ENCODE measurements at places on chromosomes 12 and 14.

- DNase-seq, result no peak
Observed at GRCh38 chr12:83559650-83560049, 872.9 kb downstream of the TMTC2 start.

DNA sequence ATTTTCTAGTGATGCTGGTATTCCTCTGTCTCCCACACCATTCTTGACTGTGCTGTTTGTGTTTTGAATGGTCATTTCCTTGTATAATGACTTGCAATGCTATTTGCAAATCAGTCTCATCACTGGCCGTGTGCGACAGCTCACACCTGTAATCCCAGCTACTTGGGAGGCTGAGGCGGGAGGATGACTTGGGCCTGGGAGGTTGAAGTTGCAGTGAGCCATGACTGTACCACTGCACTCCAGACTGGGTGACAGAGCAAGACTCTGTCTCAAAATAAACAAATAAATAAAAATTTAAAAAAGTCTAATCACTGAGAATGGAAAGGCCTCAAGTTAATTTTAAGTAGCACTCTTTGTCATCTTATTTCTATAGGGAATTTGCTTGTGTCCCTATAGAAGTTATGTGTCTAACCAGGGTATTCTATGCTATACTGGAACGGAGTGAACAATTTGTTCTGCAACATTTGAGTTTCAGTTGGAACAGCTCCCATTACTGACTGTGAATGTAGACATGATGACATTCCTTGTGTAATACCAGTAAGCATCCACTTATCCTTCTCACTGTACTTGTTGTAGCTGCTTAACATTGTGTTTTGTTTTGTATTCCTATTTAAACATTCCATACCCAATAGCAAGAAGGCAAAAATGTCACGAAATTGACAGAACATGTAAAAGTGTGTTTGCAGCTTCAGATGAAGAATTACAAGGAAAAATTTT, 126.3 kb downstream of the MGST1 start:
- DNase-seq, result no peak

- no peak for DNase-seq
Observed at GRCh38 chr14:101982621-101983020, 18.2 kb downstream of the DYNC1H1 start.

DNA sequence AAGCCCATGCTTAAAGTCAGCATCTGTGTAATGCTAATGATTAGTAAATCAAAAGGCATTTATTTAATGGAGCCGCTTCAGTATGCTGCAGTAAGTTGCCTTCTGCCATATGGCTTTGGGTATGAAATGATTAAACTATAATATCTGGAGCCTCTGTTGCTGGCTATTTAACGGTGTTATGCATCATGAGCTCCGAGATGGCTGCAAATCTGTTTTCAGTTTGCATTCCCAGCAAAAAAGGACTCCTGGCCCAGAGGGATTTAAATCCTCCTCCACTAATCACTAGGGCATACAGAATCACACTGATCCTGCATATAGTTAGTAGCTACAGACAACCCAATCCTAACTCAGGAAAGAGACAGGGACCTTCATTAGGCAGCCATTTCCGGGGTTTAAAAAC, 171.5 kb upstream of the EEA1 start:
- no peak for DNase-seq

GRCh38 chr12:71655495-71655894, 8.2 kb downstream of the ZFC3H1 start:
- no peak for DNase-seq

GRCh38 chr14:75648066-75648838, 12.4 kb downstream of the ERG28 start:
- DNase-seq, result peak; percentile 74

DNA sequence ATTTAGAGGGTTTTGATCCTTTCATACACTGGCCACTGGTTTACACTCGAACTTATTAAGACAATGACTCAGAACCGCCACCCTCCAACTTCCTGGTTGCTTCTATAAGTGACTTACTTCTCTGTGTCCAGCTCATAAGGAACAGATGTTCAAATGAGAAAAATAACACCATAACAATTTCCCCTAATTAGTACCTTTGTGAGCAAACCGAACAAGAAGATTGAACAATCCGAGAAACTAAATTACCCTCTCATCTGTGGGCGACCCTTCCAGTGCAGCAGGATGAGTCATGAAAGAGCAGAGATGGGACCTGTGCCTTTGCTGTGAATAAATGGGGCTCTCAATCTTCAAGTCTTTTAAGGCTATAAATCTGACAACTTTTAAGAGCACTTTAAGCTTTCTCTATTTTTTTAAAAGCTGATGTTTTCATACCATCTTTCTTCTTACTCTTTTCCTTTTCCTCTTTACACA, 146.8 kb upstream of the RASSF8 start:
- DNase-seq, result no peak

DNA sequence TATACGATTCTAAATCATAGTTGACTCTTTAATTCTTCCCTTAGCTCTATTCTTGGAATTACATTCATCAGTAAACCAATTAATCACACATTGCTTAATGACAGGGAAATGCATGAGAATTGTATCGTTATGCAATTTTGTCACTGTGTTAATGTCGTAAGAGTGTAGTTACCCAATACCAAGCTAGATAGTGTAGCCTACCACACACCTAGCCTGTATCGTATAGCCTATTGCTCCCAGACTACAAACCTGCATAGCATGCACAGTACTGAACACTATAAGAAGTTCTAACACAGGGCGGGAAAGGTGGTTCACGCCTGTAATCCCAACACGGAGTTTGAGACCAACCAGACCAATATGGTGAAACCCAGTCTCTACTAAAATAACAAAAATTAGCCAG, 24.7 kb downstream of the HNRNPC start:
- no peak for DNase-seq

GRCh38 chr12:47711448-47711847, 5.6 kb upstream of the RPAP3 start:
- no peak for DNase-seq

Data from pulmonary artery endothelial cell (primary cell).